CD8-positive, alpha-beta memory T cell (primary cell): ENCODE measurements at places on chromosomes 2 and 18.
A peak's percentile ranks its signal among the peaks of the same experiment; 100 is the strongest.

DNA sequence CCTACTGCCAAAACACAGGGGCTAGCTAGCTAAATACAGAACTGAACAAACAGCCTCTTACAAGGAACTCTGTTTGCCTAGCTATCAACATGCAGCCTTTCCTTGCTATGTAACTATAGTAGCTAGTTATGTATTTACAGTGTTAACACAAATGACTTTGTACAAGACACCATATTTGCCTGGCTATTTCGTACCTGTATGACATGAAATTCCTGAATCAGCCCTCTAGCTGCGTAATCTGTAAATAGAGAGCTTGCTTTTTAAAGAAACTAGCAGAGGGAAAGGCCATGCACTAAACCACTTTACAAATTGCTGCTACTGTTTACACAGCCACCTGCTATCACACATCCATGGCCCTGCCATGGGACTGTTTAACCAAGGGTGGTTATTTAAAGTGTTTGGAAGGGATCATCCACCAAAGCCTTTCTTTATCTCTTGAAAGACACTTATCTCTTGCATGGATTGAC, 248.7 kb downstream of the TFCP2L1 start:
- H3K4me3 ChIP-seq: no peak overlapping the region
- H3K4me1 ChIP-seq: no peaks in the 10 kb centered on the region
- no peaks in the 10 kb centered on the region for H3K36me3 ChIP-seq
- H3K27ac ChIP-seq: no peak overlapping the region
- no peak for DNase-seq

DNA sequence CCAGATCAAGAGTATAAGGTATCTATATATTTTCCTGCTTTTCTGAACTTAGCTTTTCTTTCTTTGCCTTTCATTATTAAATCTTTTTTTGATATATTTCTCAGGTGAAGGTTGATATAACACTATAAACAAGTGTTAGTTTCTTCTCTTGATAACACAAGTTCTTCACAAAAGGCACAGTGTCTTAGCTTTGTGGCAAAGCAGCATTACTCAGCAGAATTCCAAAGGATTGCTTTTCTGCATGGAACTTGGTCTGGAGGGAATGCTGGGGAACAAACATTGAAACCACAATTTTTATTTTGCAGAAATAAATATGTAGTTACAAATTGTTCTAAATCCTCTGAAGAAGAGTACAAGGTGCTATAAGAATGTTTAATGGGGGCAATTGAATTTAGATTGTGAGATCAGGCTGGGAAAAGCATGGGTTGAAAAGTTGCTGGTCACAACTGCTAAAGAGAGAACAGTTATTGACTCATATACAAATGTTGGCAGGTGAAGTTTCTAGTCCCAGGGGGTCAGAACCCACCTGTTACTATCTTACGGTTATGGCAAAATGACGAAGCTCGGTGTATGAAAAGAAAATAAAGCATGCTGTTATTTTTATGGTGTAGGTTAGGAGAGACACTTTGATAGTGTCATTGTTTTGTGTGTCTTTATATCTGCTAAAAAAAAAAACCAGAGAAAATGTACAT, 68.2 kb downstream of the UBR3 start:
- DNase-seq: no peak
- peak overlapping the region; percentile 1 for H3K27ac ChIP-seq
- no peaks in the 10 kb centered on the region for H3K4me1 ChIP-seq
- H3K36me3 ChIP-seq: peaks cover 11% of the 10 kb centered on the region

DNA sequence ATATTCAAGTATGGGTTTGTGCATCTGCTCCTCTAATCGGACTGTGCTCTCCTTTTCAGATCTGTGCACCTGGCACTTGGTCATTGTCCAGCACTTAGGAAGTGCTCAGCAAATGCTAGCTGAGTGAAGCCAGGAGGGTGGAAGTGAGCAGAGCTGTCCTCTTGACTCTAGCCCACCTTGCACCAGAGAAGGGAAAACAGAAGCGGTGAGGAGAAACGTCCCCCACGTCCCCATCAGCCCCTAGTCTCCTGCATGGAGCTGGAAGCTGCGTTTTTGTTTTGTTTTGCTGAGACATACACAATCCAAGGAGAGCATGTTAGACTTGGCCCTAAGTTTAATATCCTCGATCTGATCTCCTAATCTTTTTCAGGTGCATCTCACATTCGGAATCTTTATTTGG, 73.6 kb downstream of the EN1 start:
- H3K27me3 ChIP-seq: peaks cover 4% of the 10 kb centered on the region
- H3K4me3 ChIP-seq: no peak overlapping the region
- H3K36me3 ChIP-seq: no peaks in the 10 kb centered on the region

DNA sequence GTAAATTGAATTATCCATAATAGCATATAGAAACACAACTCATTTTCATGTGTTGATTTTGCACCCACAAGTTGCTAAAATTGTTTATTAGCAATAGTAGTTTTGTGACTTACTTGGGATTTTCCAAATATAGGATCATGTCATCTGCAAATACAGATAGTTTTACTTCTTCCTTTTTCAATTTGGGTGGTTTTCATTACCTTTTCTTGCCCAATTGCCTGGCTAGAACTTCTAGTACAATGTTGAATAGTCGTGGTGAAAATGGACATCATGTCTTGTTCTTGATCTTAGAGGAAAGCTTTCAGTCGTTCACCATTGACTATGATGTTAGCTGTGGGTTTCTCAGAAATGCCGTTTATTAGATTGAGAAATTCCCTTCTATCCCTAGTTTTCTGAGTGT, 60.2 kb upstream of the TCF7L1 start:
- no peak overlapping the region for H3K27ac ChIP-seq
- H3K4me3 ChIP-seq: no peak overlapping the region
- H3K27me3 ChIP-seq: peaks cover 11% of the 10 kb centered on the region

DNA sequence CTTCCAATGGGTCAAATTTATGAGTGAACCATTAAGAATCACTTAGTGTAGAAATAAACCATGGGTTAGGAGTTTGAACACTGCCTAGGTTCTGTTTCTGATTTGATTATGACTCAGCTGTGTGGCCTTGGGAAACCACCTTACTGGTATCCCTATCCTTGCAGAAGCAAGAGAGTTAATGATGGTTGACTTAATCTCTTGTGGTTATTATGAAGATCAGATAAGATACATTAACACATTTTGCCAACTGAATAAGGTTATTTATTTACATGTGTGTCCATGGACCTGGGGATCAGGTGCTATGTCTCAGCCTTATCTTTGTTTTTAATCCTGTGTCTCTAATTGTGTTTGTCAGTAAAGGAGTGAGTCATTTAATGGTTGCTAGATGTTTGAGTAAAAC, 5.4 kb upstream of the KCNJ13 start:
- no peak overlapping the region for H3K27ac ChIP-seq
- H3K36me3 ChIP-seq: no peaks in the 10 kb centered on the region
- H3K27me3 ChIP-seq: no peaks in the 10 kb centered on the region

GRCh38 chr2:9954136-9954535, 2.6 kb downstream of the GRHL1 start:
- no peaks in the 10 kb centered on the region for H3K36me3 ChIP-seq
- no peak for DNase-seq
- peaks cover 3% of the 10 kb centered on the region for H3K27me3 ChIP-seq
- H3K27ac ChIP-seq: no peak overlapping the region

GRCh38 chr2:73614105-73614504, 28.1 kb downstream of the NAT8 start:
- DNase-seq: no peak
- no peaks in the 10 kb centered on the region for H3K27me3 ChIP-seq
- H3K4me3 ChIP-seq: no peak overlapping the region
- H3K27ac ChIP-seq: no peak overlapping the region
- H3K4me1 ChIP-seq: no peaks in the 10 kb centered on the region

GRCh38 chr2:49262801-49263560, 108.7 kb upstream of the FSHR start:
- no peak overlapping the region for H3K4me3 ChIP-seq
- no peak for DNase-seq
- no peaks in the 10 kb centered on the region for H3K27me3 ChIP-seq
- no peaks in the 10 kb centered on the region for H3K4me1 ChIP-seq
- no peak overlapping the region for H3K27ac ChIP-seq

- no peaks in the 10 kb centered on the region for H3K27me3 ChIP-seq
- H3K27ac ChIP-seq: no peak overlapping the region
- H3K4me1 ChIP-seq: peaks cover 27% of the 10 kb centered on the region
- DNase-seq: no peak
Measured at GRCh38 chr2:28427741-28428415, 35.2 kb downstream of the FOSL2 start.

- no peaks in the 10 kb centered on the region for H3K36me3 ChIP-seq
- peak; percentile 40 for DNase-seq
- no peak overlapping the region for H3K27ac ChIP-seq
- no peaks in the 10 kb centered on the region for H3K27me3 ChIP-seq
- no peak overlapping the region for H3K4me3 ChIP-seq
Measured at GRCh38 chr18:46481048-46481846, 175.8 kb downstream of the LOXHD1 start.

DNA sequence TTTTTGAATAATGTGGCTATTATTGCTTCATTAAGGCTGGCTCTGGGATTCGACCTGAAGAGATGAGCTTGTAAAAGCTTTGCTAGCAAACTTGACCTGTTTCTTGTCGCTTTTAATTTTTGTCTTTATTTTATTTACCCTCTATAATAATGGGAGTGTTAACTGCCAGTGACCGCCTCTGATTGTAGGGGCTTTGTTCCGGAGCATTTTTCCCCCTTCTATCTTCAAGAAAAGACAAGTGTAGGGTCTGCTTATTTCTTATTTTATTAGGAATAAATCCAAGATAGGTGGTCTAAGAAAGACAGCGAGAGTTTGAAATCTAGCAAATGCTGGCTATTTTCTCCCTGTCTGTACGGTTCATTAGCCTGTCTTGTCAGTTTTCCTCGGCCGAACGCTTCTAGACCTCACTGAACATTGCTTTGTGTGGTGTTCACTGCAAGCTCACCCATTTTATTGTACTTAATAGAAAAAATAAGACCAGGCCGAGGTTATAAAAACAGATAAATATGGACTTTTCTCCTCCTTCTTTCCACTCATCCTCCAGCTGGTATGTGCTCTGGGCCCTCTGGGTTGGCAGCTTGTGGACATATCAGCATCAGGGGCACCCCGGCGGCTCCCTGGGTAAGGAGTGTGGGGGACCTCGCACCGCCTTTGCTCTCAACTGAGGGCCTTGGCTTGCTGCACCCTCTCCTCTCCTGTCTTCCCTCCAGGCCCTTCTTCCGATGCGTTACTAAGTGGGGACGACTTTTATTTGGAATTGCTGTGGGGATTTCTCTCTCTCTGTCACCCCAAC, 8.5 kb downstream of the MEIS1 start:
- no peaks in the 10 kb centered on the region for H3K4me1 ChIP-seq
- H3K27me3 ChIP-seq: peaks cover 11% of the 10 kb centered on the region

DNA sequence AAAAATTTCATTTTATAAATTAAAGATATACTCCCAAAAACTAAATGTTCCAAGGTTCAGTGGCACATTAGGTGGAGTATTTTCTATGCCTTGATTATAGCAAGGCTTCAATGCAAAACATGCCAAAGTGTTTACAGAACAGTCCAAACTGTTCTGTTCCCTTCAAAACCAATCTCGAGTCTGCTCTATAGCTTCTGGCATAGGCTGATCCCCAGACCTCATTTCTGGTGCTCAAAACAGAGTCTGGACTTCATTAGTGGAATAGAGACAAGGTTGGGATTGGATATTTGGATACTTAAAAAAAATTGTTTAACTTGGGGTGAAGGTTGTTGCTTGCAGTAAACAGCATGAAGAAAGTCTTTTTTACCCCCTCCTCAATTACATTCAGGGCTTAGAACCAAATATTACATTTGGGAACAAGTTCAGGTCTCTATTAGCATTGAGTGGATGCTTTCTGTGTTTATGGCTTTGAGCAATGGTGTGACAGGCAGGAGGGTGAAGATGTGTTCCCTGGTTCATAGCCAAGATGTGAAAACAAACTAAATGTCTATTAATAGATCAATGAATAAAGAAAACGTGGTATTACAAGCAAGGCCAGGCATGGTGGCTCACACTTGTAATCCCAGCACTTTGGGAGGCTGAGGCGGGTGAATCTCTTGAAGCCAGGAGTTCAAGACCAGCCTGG, 208.1 kb upstream of the RND3 start:
- no peak for DNase-seq
- no peak overlapping the region for H3K4me3 ChIP-seq
- no peaks in the 10 kb centered on the region for H3K36me3 ChIP-seq

- H3K4me3 ChIP-seq: no peak overlapping the region
- no peak for DNase-seq
- no peaks in the 10 kb centered on the region for H3K27me3 ChIP-seq
Measured at GRCh38 chr18:32698153-32698552, 74.7 kb downstream of the KLHL14 start.

- DNase-seq: no peak
- H3K4me1 ChIP-seq: no peaks in the 10 kb centered on the region
- H3K27me3 ChIP-seq: no peaks in the 10 kb centered on the region
- no peaks in the 10 kb centered on the region for H3K36me3 ChIP-seq
Measured at GRCh38 chr18:6836331-6836730, 106.8 kb downstream of the ARHGAP28 start.

DNA sequence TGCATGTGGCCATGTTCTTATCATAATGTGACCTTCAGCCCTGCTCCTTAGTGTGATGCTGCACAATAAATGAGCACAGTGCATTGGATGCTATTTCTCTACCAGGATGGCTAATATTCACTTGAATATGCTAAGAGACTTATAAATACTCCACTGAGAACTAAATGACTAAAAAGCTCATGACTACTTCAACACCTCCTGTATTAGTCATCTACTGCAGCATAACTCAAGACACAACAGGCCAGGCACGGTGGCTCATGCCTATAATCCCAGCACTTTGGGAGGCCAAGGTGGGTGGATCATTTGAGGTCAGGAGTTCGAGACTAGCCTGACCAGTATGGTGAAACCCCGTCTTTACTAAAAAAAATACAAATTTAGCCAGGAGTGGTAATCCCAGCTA, 213.4 kb downstream of the RND3 start:
- no peak for DNase-seq
- H3K27me3 ChIP-seq: no peaks in the 10 kb centered on the region
- no peaks in the 10 kb centered on the region for H3K4me1 ChIP-seq
- H3K36me3 ChIP-seq: no peaks in the 10 kb centered on the region
- no peak overlapping the region for H3K4me3 ChIP-seq
- no peak overlapping the region for H3K27ac ChIP-seq

DNA sequence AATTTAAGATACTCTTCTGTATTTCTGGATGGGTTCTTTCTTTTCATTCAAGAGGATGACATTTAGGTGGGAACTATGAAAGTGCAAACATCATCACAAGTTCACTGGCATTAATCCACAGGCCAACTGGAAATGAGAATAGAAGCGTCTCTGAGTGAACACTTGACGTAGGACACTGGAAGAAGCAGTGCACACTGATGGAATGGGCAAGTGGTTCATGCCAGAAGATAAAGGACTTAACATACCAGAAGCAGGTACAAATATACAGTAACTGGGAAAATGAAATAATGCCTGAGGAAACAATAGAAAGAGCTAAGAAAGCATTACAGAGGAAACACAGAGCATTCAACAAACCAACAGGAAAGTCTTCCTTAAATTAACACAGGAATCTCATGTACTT, 120.9 kb upstream of the CCDC195 start:
- H3K27me3 ChIP-seq: no peaks in the 10 kb centered on the region
- no peaks in the 10 kb centered on the region for H3K4me1 ChIP-seq
- DNase-seq: no peak
- H3K27ac ChIP-seq: no peak overlapping the region
